C1 segment of cervical spinal cord (tissue), 14 donors: ENCODE measurements at places on chromosomes 13 and 19.
A peak's percentile ranks its signal among the peaks of the same experiment; 100 is the strongest.

DNA sequence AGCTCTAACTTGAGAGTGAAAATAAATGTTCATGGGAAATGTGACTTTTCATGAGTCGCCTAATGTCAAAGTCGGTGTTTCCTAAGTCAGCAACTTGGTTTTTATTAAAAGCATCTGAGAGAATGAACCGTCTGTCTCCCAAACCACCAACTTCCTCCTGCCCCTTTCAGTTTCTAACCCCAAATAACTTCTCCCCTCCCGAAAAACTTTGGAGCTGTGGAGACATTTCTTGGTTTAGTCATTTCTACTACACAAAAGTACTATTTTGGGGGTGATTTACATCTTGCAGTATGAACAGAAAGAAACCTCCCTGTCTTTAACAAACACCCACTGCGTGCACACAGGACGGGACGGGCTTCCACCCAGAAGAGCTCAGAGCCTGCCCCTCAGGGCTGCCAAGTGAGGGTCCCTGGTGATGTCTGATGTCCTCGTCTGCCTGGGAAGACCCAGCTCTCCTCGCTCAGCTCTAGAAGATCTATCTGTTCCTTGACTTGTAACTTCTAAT lies 65.0 kb downstream of the RASA3 start:
- DNase-seq, result no peak

DNA sequence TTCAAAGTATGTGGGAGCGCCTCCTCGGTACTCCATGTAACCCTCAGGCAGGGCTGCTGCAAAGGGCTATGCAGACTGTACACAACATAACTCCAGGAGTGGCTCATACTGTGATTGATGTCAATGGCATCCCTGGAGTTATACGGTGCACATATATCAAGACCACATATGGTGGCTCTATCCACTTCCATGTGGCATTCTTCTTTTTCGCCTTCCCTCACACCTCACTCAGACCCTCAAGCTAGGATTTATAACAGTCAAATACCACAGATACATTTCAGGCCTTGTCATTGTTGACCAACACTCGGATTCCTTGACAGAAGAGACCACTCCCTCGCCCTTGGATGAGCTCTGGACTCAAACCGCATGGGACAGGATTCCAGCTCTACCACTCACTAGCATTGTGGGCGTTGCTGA lies 11.3 kb upstream of the UBL3 start:
- DNase-seq, result no peak

GRCh38 chr13:52931539-52932431 lies 83.3 kb upstream of the PCDH8 start:
- DNase-seq, result no peak

DNA sequence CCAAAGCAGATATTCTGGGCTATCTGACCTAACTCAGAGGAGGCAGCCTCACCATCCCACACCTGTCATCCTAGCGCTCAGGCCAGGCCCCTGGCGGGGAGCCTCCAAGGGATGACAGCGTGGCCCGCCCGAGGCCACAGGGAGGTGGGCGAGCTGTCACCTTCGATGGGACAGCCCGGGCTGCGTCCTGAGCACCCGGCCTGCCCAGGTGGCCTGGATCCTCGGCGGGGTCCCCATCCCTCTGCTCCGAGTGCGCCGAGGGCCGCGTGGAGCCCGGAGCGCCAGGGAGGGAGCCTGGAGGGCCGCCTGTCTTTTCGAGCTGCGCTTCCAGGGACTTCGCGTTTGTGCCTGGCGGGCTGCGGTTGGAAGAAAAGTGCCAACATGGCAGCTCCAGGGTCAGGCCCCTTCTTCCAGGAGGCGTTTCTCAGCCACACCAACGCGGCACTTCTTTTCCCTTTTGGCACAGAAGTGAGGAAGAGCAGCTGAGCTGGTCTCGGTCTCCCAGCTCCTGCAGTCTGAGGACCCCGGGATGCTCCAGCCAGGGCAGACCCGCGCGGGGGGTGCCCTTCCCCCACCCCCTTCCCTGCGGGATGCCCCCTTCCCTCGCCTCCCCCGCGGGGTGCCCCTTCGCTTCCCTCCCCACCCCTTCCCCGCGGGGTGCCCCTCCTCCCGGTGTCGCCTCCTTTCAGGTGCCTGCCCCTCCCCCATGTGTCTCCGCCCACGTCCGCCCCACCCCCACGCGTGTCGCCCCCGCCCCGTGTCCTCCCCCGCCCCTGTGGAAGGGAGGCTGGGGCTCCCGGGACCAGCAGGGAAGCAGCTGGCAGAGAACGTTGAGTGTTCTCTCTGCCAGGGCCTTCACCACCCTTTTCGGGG lies 42.3 kb downstream of the GJA3 start:
- DNase-seq, result peak; percentile 23

- DNase-seq, result no peak
Measured at GRCh38 chr13:100803091-100803490, 128.5 kb upstream of the TMTC4 start.

DNA sequence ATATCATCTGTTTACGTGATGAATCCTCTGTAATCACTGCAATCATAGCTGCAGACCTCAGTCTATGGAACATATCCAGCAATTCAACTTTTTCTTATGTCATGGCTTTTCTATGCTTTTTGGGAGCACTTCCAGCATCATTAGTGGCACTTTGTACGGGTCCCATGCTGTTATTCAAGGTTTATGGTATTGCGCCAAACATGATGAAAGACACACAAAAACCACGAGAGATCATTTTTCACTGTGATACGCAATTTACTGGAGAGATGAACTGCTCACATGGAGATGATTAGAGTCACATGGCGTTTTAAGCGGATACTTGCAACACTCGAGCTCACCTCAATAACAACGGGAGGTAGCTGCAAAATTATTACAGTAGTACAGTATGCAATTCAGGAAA lies 2101.7 kb upstream of the PCDH20 start:
- no peak for DNase-seq

GRCh38 chr19:33522371-33522662 lies 726 bp upstream of the PEPD start:
- no peak for DNase-seq

DNA sequence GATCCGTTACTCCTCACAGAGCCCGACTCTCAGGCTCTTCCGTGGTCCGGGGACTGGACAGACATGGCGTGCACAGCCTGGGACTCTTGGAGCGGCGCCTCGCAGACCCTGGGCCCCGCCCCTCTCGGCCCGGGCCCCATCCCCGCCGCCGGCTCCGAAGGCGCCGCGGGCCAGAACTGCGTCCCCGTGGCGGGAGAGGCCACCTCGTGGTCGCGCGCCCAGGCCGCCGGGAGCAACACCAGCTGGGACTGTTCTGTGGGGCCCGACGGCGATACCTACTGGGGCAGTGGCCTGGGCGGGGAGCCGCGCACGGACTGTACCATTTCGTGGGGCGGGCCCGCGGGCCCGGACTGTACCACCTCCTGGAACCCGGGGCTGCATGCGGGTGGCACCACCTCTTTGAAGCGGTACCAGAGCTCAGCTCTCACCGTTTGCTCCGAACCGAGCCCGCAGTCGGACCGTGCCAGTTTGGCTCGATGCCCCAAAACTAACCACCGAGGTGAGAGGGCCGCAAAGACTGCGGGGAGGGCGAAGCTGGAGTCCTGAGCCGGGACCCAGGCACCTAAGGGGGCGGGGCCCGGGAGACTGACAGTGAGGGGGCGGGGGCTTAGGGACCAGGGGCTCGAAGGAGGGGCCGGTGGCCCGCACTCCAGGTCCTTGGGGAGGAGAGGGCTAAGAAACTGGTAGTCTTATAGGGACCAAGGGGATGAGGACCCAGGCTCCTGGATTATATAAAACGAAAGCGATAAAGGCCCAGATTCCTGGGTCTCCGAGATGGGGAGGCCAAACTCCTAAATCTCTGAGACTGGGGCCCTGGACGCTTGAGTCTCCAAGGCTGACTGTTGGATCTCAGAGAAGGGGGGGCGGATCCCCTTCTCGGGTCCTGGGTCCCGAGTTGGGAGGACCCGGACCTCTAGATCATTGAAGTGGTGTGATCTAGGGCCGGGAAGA lies 2.0 kb downstream of the ETV2 start:
- peak; percentile 45 for DNase-seq

- DNase-seq, result no peak
Measured at GRCh38 chr13:106375085-106375484, 160.4 kb downstream of the EFNB2 start.

DNA sequence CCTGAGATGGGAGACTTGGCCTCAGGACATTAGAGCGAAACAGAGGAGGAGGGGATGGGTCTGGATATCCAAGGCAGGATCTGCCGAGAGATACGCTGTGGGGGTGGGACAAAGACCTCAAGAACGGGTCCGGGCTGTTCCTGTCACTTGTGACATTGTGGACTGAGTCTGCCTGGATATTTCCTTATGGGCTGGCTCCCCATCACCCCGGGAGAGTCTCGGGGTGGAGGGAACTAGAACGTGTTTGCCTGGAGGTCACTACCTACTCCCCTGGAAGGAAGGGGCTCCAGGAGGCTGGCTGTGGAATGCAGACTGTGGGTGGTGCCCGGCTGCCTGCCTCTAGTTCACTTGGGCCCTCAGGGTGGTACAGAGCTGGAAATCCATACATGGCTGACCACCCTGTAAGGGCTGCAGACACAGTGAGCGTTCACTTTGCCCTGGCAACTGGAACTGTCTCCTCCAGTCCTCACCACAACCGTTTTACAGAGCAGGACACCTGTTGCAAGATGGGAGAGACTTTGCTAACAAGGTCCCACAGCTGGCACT lies 26.4 kb downstream of the DNM2 start:
- DNase-seq, result no peak

- no peak for DNase-seq
Measured at GRCh38 chr13:31903111-31903815, 128.3 kb upstream of the FRY start.

DNA sequence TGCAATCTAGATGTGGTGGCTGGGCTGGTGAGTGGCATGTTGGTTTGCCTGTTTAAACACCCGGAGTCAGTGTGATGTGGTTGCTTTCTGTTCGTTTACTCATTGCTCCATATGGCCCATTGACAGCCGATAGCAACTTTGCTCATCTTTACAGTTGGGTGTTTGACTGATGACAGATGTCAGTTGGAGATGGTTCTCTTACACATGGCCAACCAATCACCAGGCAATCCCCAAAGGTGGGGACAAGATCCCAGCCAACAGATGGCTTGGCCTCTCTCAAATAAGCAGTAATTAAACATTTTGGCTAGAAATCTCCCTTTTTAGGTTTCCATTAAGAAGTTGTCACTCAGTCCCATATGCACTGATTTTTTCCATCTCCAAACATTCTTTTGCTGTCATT lies 497.1 kb upstream of the ARGLU1 start:
- no peak for DNase-seq

DNA sequence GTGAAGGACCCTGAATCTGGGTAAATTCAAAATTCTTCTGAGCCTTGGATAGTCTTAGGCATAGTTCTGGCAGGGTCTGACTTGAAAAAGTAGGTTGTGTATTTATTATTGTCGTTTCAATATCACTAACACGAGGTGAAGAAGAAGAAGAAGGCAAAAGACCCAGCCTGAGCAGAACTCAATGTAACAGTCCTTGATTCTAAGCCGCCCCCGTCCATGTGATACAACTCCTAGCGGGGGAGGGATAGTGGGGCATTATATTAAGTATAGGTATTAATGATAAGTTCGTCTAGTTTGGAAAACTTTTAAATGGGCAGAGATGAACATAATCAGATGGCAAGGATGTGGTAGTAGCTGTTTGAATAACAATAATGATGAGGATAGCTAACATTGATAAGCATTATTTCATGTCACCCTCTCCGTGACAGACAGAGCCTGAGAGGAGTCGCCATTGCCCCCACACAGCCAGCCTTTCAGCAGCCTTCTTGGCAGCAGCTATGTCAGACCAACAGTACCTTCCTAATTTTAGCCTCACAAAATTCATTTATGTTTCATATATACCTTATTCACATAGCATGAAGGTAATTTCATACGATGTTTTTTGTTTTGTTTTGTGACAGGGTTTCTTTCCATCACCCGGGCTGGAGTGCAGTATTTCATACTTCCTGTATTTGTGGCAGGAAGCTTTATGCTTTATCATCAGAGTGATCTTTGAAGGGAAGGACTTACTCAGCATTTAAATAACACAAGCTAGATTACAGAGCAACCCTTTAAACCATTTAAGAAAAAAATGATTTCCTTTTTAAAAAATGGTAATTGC lies 64.4 kb upstream of the NPAS1 start:
- no peak for DNase-seq

GRCh38 chr13:99380921-99381645 lies 73.9 kb upstream of the GPR183 start:
- no peak for DNase-seq

DNA sequence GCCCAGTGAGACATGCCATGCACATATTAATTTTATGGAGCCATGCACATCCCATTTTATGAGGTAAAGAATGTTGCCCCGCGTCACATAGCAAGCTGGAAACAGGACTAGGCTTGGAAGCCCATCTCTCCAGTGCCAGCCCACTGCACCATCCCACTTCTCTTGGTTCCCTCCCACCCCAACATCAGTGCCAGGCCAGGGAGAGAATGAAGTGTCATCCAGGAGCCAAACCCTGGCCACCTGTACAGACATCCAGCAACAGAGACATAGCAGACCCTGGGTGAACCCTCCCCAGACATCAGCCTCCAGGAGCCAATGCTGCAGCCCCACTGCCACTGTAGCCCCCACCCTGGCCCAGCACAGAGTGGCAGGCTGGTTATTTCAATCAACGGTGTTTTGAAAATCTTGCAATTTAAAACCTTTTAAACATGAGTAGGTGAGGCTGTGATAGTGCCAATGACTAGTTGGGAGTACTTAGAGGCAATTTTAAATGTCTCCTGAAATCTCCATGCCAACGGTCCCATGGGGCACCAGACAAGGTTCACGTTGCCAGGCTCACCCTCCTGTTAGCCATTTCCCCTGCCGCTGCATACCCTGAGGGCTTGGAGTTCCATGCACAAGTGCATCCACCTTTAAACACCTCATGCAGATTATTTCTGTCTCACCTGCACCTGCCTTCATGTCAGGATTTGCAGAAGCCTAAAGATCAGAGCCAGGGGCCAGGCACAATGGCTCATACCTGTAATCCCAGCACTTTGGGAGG lies 34.7 kb downstream of the VSTM2B start:
- DNase-seq, result no peak

DNA sequence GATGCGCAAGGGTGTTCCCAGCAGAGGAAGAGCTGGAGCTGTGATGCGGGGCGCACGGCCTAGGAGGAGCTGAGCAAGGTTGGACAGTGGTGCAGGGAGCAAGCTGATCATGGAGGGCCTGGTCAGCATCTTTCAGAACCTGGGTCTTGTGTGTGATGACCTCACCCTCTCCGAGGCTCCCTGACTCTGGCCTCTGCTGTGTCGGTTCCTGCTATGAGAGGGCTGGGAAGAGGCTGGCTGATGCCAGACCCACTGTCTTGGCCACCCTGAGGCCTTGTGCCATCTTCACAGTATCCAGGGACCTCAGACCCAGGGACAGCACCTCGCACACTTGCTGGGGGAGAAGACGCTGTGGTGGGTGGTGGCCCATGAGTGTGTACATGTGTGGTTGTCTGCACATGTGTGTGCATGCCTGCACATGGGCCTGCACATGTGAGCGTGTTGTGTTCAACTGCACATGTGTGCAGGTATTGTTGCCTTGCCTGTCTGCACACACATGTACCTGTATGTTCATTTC lies 16.5 kb upstream of the C13orf46 start:
- DNase-seq, result no peak

GRCh38 chr13:27304099-27304498 lies 33.5 kb downstream of the RASL11A start:
- DNase-seq, result no peak
